ENCODE measurements at places on chromosomes 6 and 20.
A peak's percentile ranks its signal among the peaks of the same experiment; 100 is the strongest.

DNA sequence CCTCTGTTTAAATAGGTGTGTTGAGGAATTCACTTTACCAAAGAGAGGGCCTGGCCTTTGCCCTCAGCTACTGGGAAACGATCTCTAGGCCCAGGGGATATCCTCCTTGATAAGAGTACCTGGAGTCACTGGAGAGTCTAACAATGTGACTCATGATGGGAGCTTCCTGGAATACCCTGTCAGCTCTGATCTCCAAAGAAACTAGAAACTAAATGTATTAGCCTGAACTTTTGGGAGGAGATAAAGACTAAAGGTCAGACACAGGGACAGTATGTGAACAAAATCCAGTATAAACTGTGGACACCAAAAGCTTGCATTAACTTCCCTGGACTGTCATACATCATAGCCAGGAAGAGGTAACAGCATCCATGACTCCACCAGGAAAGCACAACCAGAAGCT, 148.5 kb downstream of the RNGTT start:
- no peak for DNase-seq

DNA sequence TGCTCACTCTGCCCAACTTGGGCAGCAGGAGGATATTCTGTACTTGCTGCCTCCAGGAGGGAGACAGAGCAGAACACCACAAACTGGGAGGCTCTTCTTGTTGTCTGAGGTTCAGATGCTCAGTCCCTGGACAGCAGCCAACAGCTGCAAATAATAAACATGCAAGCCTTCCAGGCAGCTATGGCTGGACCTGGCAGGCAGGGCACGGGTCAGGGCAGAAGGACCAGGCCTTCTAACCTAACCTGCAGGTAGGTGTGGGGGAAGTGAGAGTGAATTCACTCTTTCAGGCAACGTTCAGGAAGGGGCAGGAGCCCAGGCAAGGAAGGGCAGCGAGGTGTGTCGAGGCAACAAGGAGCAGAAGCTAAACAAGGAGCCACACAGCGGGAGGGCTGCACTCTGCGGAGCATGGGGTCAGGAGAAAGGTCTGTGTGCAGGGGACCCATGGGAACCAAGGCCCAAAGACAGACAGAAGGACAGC, 31.5 kb downstream of the NINL start:
- no peak for DNase-seq

DNA sequence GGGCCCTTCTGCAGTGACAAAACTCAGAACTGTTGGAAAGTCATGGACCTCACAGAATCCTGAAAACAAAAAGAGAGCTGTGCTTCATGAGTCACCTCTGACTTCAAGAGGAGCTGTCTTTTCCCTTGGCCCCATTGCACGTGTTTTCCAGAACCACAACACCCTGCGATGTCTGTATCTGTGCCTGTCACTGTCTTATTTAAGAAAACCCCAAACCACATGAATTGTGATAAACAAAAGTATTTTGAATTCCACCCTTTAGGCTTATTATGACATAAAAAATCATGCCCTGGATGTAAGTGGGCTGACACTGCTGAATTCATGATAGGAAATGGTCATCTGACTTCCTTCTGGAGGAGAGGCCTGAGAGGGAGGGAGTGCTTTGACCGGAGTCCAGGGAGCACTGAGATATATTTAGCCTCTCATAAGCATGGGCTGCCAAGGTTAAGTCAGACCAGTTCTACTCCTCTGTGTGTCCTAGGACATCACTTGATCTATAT, 96.4 kb upstream of the DUSP22 start:
- peak; percentile 73 for DNase-seq

- DNase-seq: no peak
These were observed 108.4 kb downstream of the PLCB4 start for GRCh38 chr20:9177278-9177677.

DNA sequence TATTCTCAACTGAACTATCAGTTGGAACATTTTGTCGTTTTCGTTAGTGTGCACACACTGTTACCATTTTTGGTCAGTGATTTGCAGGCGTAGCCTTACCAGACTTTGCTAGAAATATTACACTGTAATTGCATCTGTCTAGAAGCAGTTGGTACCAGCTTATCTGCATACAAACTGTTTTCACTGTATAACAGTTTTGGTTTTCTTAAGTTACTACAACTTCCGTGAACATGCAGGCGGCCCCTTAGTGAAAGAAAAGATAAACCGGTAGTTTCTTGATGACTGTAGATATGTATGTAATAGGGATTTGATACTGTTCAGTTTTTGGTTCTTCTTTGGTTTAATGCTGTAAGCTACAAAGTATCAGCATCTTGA, 1.3 kb downstream of the DSTN start:
- DNase-seq: peak; percentile 18

- no peak for DNase-seq
These were observed 3.8 kb upstream of the TUBB1 start for GRCh38 chr20:59015411-59015810.

DNA sequence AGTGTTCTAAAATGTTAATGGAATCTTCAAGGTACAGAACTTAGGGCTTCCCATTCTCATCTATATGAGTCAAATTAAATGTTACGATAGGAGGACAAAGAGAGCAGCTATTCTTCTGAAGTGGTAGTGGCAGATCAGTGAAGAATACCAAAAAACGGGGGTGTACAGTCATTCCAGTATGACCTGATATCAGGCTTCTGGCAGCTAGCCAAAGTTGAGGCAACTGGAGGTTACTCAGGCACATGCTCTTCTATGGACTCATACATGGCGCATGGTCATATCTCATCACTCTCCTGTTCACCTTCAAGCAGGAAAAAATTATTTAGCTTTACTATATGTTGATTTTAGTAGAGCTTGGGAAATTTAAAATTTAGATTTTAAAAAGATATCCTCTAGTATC, 1608.8 kb downstream of the GRIK2 start:
- DNase-seq: no peak

DNA sequence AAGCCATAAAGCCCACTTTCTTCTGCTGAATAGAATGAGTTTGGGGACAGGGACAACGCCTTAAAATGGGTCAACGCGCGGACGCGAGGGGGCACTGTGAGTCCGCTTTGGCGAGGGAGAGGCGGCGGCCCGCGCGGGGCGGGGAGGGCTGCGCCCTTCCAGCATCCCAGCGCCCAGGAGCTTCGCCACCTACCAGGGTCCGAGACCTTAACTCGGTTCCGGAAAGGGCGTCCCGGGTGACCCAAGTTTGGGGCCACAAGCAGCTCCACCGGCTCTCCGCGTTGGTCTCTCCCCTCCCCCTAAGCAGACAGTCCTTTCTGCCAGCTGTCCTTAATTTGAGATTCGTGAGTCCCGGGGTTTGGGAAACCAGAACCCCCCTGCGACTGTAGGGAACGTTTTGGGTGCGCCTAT, 1.8 kb upstream of the SAMD5 start:
- DNase-seq: no peak

GRCh38 chr6:98747960-98748359, 86.4 kb upstream of the POU3F2 start:
- DNase-seq: no peak

GRCh38 chr20:20677186-20677585, 35.3 kb downstream of the RALGAPA2 start:
- DNase-seq: no peak

DNA sequence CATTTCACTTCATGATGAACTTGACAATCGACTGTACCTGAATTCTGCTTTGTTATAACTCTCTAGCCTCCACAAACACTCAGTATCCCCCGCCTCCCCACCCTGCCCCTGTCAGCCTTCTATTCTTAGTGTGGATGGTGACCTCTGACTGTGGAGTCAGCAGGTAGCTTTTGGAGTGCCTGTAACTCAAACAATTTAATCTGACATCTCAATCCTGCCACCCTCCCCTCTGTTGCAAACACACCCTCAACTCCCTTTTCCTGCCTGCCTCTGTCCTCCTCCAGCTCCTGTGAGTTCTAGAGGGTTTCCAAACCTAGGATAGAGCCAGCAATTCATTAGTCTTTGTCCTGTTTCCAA, 20.3 kb downstream of the DAAM2 start:
- no peak for DNase-seq

- DNase-seq: no peak
These were observed 116.5 kb downstream of the SCML4 start for GRCh38 chr6:107707346-107708275.

DNA sequence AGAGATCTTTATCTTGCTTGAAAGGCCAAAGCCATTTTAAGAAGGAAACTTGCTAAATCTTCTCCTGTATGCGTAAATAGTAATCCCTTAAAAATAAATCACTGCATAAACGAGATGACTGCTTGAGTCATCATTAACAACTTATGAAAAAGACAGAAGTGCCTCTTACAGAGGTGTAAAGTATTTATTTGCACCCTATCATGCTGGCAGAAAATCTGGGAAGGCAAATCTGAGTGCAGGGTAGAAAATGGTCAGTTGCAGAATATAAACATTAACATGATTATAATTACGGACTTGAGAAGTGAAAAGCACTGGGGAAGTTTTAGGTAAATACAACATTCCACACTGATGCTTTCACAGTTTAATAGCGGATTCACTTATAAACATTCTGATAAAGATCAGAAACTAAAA, 67.5 kb upstream of the FBXO30 start:
- DNase-seq: no peak

GRCh38 chr6:56808871-56809359, 146.0 kb upstream of the BEND6 start:
- no peak for DNase-seq

DNA sequence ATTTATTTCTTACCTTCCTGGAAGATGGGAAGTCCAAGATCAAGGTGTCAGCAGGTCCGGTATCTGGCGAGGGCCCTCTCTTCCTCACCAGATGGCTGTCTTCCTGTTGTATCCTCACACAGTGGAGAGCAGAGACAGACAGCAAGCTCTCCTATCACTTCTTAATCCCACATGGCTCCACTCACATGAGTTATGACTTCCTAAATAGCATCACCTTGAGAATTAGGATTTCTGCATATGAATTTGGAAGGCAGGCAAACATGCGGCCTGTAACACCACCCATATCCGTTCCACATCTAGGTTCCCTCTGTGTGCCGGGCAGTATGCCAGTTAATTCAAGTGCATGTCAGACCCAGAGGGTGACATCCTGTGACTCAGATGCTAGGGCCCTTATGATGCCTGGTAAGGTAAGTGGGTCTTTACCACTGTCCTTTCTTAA, 2.1 kb downstream of the RAET1E start:
- peak; percentile 33 for DNase-seq

GRCh38 chr20:444862-445426, 17.4 kb downstream of the TBC1D20 start:
- DNase-seq: no peak

DNA sequence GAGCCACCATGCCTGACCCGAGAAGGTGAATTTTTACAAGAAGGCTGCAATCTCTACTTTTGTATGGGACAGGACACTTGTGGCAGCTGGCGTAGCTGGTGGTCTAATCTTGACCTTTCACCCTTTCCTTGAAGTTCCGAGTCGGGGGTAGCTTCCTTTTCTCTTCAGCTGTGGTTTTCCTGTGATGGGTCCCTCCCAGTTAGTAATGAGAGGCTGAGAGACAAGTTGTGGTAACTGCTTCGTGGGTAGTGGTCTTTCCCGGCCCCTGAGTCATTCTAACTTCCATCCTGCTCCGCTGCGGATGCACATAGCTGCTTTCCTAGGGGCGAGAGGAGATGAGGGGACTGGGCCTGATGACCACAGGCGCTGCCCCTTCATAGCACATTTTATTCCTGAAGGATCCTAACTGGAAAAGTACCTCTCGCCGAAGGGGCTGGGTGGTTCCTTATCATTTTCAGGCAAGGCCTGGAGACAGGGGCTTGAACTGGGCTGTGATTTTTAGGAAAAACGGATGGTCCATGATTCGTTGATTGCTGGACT, 3.1 kb downstream of the SYNJ2 start:
- no peak for DNase-seq

- no peak for DNase-seq
These were observed 688 bp downstream of the COMMD7 start for GRCh38 chr20:32742322-32743236.

- DNase-seq: no peak
These were observed 171.6 kb downstream of the ADGB start for GRCh38 chr6:146770275-146770964.

All from CD4-positive, alpha-beta T cell treated with Interleukin-4 for 4 hours (primary cell).